ENCODE measurements at places on chromosomes 5 and 9.

DNA sequence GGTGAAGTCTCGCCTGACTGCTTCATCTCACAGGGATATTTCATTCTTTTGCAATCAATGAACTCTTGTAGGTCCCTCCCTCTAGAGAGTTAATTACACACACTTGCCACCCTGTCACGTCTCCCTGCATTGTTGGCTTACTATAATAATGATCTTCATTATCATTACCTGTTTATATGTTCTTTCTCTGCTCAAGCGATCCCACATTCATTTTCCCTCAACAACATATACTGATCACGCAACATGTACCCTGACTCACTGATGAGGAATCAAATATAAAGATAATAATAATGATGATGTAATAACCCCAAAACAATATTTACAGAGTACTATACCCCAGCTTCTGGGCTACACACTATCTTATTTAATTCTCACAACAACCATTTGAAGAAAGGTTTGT lies 88.5 kb downstream of the FEM1C start:
- H3K4me3 ChIP-seq, result no peak overlapping the region
- H3K27me3 ChIP-seq, result no peaks in the 10 kb centered on the region
- H3K36me3 ChIP-seq, result no peaks in the 10 kb centered on the region
- H3K27ac ChIP-seq, result peak overlapping the region; percentile 70

- no peaks in the 10 kb centered on the region for H3K27me3 ChIP-seq
- DNase-seq, result no peak
- no peak overlapping the region for H3K27ac ChIP-seq
- H3K4me1 ChIP-seq, result no peaks in the 10 kb centered on the region
- H3K4me3 ChIP-seq, result no peak overlapping the region
These were observed 217.2 kb downstream of the RFX3 start for GRCh38 chr9:3308609-3309008.

- H3K4me1 ChIP-seq, result no peaks in the 10 kb centered on the region
- DNase-seq, result no peak
- H3K36me3 ChIP-seq, result no peaks in the 10 kb centered on the region
- no peak overlapping the region for H3K4me3 ChIP-seq
- no peak overlapping the region for H3K27ac ChIP-seq
These were observed 145.4 kb downstream of the SPATA31D1 start for GRCh38 chr9:82134010-82134409.

DNA sequence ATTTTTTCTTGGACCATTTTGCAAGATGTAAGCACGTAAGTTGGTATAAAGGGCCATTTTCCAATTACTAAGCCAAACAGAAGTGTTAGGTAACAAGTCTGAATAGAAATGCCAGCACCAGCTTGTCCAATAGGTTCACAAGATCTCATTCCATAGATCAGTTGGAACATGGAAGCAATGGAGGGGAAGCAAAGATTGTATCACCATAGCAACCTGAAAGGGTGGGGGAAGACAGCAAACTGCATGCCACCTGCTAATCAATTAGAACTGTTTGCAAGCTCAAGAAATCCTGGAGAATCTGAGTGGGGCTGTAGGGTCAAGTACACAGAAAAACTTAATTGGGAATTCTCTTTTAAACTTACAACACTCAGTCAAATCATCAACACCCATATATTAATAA lies 264.9 kb upstream of the EFNA5 start:
- no peak overlapping the region for H3K27ac ChIP-seq
- no peak overlapping the region for H3K4me3 ChIP-seq

DNA sequence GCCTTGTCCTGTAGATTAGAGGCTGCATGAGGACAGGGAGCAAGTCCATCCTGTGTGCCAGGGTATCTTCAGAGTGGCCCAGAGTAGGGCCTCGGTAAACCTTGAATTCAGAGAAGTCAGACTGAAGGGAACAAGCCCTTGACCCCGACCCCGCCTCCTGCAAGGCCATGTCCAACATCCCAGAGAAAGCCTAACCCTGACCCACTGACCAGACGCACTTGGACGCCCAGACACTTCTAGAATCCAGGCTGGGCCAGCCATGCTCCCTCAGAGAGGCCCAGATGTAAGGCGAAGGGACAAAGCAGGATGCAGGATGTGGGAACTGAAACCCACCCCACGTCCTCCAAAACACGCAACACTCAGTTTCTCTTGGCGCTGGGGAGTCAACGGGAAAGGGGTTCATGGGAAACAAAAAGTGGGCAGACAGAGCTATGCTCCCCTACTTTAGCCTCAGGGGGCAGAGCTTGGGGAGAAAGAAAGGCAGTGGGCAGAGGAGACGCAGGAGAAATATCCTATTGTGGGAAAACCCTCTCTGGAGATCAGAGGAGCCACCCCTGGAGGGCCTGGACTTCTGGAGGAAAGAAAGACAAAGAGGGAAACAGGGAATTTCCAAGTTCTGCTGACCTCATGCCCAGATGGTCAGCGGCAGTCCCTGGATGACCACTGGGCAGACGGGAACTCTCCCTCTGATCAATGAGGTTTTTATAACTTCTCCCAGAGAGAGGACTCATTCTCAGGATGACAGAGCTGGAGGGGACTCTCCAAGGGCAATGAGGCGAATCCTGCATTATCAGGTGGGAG lies 13.0 kb downstream of the TNIP1 start:
- no peak for DNase-seq
- peaks cover under 1% of the 10 kb centered on the region for H3K36me3 ChIP-seq
- H3K27me3 ChIP-seq, result no peaks in the 10 kb centered on the region
- H3K4me1 ChIP-seq, result peaks cover 22% of the 10 kb centered on the region

DNA sequence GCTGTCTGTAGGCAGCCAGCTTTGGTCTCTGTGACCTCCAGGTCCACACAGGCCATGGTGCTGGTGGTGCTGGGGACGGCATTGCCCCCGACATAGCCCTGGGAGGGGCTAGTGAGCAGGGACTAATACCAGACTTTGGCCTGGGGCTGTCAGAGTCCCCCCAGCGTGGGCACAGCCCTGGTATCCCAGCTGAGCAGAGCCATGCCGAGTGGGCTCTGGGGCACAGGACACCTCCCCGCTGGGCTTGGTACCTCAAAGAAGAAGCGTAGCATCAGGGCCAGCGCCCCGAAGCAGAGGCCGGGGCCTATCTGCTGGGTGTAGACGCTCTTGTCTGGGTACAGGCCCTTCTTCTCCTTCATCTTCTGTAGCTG lies 9.5 kb downstream of the MYMK start:
- H3K4me3 ChIP-seq, result no peak overlapping the region
- H3K27ac ChIP-seq, result no peak overlapping the region
- DNase-seq, result no peak
- H3K4me1 ChIP-seq, result no peaks in the 10 kb centered on the region

GRCh38 chr9:122315534-122315933 lies 50.9 kb downstream of the MRRF start:
- no peaks in the 10 kb centered on the region for H3K27me3 ChIP-seq
- H3K4me3 ChIP-seq, result no peak overlapping the region
- peaks cover 3% of the 10 kb centered on the region for H3K36me3 ChIP-seq
- no peaks in the 10 kb centered on the region for H3K4me1 ChIP-seq
- no peak for DNase-seq

- H3K4me3 ChIP-seq, result no peak overlapping the region
- no peak for DNase-seq
- no peak overlapping the region for H3K27ac ChIP-seq
These were observed 1452.5 kb upstream of the NUDT12 start for GRCh38 chr5:105015098-105015497.

GRCh38 chr5:114700823-114701222 lies 339.0 kb downstream of the KCNN2 start:
- no peaks in the 10 kb centered on the region for H3K4me1 ChIP-seq
- H3K27me3 ChIP-seq, result no peaks in the 10 kb centered on the region
- H3K27ac ChIP-seq, result no peak overlapping the region
- DNase-seq, result no peak
- no peaks in the 10 kb centered on the region for H3K36me3 ChIP-seq
- H3K4me3 ChIP-seq, result no peak overlapping the region

- no peaks in the 10 kb centered on the region for H3K36me3 ChIP-seq
- H3K4me1 ChIP-seq, result no peaks in the 10 kb centered on the region
- H3K4me3 ChIP-seq, result no peak overlapping the region
- peak overlapping the region; percentile 70 for H3K27ac ChIP-seq
These were observed 9.0 kb downstream of the CCDC69 start for GRCh38 chr5:151214614-151215545.

GRCh38 chr9:16868701-16869100 lies 1.8 kb downstream of the BNC2 start:
- no peaks in the 10 kb centered on the region for H3K4me1 ChIP-seq
- no peak for DNase-seq
- no peak overlapping the region for H3K27ac ChIP-seq
- H3K27me3 ChIP-seq, result no peaks in the 10 kb centered on the region
- no peaks in the 10 kb centered on the region for H3K36me3 ChIP-seq

- H3K27me3 ChIP-seq, result no peaks in the 10 kb centered on the region
- H3K27ac ChIP-seq, result no peak overlapping the region
- H3K4me3 ChIP-seq, result no peak overlapping the region
- H3K36me3 ChIP-seq, result no peaks in the 10 kb centered on the region
- DNase-seq, result peak; percentile 79
- H3K4me1 ChIP-seq, result no peaks in the 10 kb centered on the region
These were observed 85.4 kb upstream of the CPEB4 start for GRCh38 chr5:173802670-173803165.

- no peak overlapping the region for H3K4me3 ChIP-seq
- no peaks in the 10 kb centered on the region for H3K4me1 ChIP-seq
- H3K27ac ChIP-seq, result no peak overlapping the region
- H3K27me3 ChIP-seq, result no peaks in the 10 kb centered on the region
- no peaks in the 10 kb centered on the region for H3K36me3 ChIP-seq
These were observed 47.8 kb downstream of the PRLR start for GRCh38 chr5:35182486-35182885.

DNA sequence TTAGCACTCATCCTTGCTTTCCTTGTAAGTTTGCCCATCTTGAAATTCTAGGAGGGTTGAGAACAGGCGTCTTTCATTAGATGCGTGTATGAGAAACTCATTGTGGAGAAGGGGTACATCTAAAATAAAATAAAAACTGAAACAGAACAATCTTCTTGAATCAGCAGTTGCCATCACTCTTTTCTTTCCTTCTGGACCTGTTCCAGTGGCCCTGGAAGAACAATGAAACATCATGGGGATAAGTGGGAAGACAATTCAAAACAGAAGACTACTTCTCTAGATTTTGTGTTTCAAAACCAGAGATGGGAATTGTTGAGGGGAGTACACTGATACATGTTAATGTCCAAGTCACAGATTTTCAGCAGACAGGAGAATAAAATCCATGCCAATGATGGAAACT lies 59.9 kb downstream of the SLC1A3 start:
- H3K27me3 ChIP-seq, result no peaks in the 10 kb centered on the region
- no peaks in the 10 kb centered on the region for H3K4me1 ChIP-seq
- no peak overlapping the region for H3K27ac ChIP-seq
- no peak overlapping the region for H3K4me3 ChIP-seq
- no peak for DNase-seq

- no peaks in the 10 kb centered on the region for H3K4me1 ChIP-seq
- H3K36me3 ChIP-seq, result peaks cover 5% of the 10 kb centered on the region
- no peaks in the 10 kb centered on the region for H3K27me3 ChIP-seq
- no peak for DNase-seq
- H3K27ac ChIP-seq, result no peak overlapping the region
These were observed 122.0 kb downstream of the NIPBL start for GRCh38 chr5:36998578-36998977.

DNA sequence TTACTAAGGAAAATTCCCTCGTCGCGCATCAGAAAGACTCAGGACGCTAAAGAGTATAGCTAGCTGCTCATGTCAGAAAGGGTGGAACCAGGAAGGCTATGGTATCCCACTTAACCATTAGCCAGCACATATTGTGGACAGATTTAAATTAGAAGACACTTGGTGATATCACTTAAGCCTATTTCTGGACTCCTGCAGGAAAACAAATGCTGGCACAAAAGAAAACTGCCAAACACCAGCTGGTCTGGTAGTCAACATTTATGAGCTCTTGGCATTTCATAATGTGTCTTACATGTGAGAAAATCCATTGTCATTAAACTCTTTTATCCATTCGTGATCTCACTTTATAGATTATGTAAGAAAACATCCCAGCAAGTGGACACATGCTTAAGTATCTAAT lies 377.4 kb downstream of the PTPRD start:
- H3K27ac ChIP-seq, result no peak overlapping the region
- H3K36me3 ChIP-seq, result no peaks in the 10 kb centered on the region
- H3K4me1 ChIP-seq, result no peaks in the 10 kb centered on the region
- H3K4me3 ChIP-seq, result no peak overlapping the region
- H3K27me3 ChIP-seq, result no peaks in the 10 kb centered on the region

GRCh38 chr5:76908166-76908565 lies 44.7 kb upstream of the CRHBP start:
- no peak for DNase-seq
- no peaks in the 10 kb centered on the region for H3K36me3 ChIP-seq
- no peaks in the 10 kb centered on the region for H3K27me3 ChIP-seq
- H3K27ac ChIP-seq, result no peak overlapping the region

- no peaks in the 10 kb centered on the region for H3K4me1 ChIP-seq
- H3K36me3 ChIP-seq, result no peaks in the 10 kb centered on the region
- no peak for DNase-seq
- no peak overlapping the region for H3K4me3 ChIP-seq
- no peaks in the 10 kb centered on the region for H3K27me3 ChIP-seq
- H3K27ac ChIP-seq, result no peak overlapping the region
These were observed 107.1 kb downstream of the CTNND2 start for GRCh38 chr5:11797132-11797531.

DNA sequence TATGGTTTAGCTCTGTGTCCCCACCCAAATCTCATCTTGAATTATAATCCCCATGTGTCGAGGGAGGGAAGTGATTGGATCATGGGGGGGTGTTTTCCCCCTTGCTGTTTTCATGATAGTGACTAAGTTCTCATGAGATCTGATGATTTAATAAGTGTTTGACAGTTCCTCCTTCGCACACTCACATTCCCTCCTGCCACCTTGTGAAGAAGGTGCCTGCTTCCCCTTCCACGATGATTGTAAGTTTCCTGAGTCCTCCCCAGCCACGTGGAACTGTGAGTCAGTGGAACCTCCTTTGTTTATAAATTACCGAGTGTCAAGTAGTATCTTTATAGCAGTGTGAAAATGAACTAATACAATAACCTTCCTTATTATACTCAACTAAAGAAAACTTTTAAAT lies 24.3 kb upstream of the TEX10 start:
- H3K4me1 ChIP-seq, result no peaks in the 10 kb centered on the region
- H3K27me3 ChIP-seq, result no peaks in the 10 kb centered on the region
- no peak overlapping the region for H3K27ac ChIP-seq
- DNase-seq, result no peak
- H3K4me3 ChIP-seq, result no peak overlapping the region

DNA sequence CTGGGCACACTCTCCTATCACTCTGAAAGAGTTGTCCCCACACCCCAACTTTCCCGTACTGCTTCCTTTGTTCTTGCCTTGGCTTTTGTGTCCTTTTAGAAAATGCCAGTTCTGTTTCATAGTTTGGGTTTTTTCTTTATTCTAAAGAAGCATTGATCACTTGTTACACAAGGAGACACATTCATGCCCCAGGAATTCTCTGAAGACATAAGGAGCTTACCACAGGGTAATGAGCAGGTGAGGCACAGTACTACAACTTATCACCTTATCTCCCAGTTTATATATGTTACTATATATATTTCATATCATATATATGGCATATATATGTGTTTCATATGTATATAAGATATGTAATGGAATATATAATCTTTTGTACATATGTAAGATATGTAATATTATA lies 6.5 kb upstream of the SSBP2 start:
- no peaks in the 10 kb centered on the region for H3K36me3 ChIP-seq
- no peaks in the 10 kb centered on the region for H3K27me3 ChIP-seq
- no peak overlapping the region for H3K27ac ChIP-seq
- DNase-seq, result no peak

- no peak overlapping the region for H3K27ac ChIP-seq
- no peaks in the 10 kb centered on the region for H3K4me1 ChIP-seq
- H3K27me3 ChIP-seq, result no peaks in the 10 kb centered on the region
- DNase-seq, result no peak
- no peak overlapping the region for H3K4me3 ChIP-seq
These were observed 668.7 kb downstream of the NR2F1-AS1 start for GRCh38 chr5:92912283-92912682.

GRCh38 chr9:127318651-127319167 lies 54.1 kb downstream of the GARNL3 start:
- no peaks in the 10 kb centered on the region for H3K4me1 ChIP-seq
- no peak overlapping the region for H3K4me3 ChIP-seq
- no peaks in the 10 kb centered on the region for H3K27me3 ChIP-seq
- no peak for DNase-seq
- no peaks in the 10 kb centered on the region for H3K36me3 ChIP-seq

All from colonic mucosa (tissue), 4 donors.